IMR-90 (cell line): ENCODE measurements at places on chromosomes 4 and X. TPM values are rescaled to one million over a fixed set of nuclear protein-coding genes. Genes with fewer than 3 reads are reported as not detected.
A peak's percentile ranks its signal among the peaks of the same experiment; 100 is the strongest.

DNA sequence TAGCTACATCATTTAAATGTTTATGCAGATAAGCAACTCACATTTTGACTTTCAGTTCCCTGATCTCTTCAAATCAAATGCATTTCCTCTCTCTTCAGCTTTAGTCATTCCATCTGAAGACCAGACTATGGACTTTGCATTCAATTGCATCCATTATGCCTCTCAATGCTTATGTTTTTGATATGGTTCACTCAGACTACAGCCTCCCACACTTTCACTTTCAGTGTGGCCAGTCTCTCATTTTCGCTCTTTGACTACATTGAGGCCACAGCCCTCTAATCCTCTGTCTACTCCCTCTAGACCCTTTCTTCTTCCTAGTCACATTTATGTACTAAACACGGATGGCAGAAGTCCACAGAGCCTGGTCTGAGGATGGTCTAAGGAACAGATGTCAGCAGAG, 24.5 kb upstream of the VEGFC start:
- no peak for DNase-seq

- peak; percentile 77 for DNase-seq
Observed at GRCh38 chr4:157992038-157992705, 180.7 kb downstream of the GASK1B start.

DNA sequence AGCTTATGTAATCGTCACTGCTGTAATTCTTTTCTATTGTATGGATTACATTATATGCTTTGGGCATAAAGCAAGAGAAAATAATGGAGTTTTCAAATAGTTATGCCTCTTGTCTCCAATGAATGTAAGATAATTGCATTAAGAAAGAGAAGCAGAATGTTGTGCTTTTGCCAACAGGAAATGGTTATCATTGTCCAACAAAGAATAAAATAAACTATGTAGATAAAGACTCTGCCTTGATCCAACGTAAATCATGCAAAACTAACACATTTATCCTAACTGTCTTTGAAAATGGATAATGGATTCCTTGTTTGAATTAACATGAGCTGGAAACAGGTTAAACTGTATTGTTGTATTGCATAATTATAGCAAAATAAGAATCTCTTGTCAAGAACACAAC, 1709.0 kb downstream of the PCDH7 start:
- DNase-seq: no peak

GRCh38 chrX:129768586-129769466, 10.9 kb upstream of the SASH3 start:
- DNase-seq: no peak

DNA sequence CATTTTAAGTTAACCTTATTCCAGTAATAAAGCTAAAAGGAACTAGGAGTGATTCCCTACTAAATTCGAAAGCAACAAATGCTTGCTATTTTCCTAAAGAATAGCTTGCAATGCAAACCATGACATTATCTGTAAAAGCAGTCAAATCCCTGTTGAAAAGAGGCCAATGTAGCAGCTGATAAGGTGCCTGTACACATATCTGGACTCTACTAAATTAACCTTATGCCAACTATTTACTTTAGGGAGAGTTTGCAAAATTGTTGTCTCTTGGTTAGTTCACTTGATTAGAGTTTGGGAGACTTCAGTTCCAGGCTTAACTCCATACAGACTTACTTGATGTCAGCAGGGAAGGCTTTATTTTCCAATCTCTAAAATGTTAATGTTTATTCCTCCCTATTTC, 6.0 kb downstream of the IL13RA2 start:
- DNase-seq: no peak

DNA sequence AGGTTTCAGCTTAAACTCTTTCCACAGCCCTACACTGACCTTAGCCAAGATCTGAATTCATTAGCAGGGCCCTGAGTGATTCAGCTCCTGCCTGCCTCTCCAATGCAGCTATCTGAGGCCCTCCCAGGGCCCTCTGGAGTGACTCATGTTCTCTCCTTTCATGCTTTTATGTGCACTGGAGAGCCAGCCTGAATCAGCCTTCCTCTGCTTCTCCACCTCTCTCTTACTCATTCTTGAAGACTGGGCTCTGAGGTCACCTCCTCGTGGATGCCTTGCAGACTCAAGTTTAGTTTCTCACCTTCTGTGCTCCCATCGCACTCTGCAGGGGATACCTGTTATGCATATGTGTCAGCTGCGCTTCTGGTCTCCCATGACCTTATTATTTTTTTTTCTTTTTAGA, 3.1 kb upstream of the OCIAD2 start:
- peak; percentile 99 for DNase-seq

- no peak for DNase-seq
Observed at GRCh38 chr4:139630991-139631390, 34.6 kb upstream of the MGST2 start.

DNA sequence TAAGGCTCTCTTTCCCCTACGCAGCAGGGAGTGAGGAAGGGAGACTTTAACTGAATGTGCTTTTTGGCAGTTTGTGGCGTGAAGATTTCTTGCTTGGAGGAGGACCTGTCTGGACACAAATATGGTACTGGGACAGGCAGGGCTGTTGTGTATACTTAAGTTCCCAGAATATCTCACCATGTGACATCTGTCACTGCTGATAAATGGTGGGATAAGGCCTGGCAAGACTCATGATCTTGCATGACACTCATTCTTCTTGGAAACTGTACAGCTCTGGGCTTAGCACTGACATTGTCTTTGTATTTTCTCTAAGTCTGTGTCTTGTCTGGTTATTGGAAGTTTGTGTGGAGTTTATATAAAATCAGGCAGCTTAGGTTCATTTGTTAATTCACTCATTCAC, 93.1 kb downstream of the STK32B start:
- no peak for DNase-seq

Gene CXCL5
- not detected in 2 replicates for total RNA-seq
